ENCODE measurements at places on chromosomes 5 and 9.

DNA sequence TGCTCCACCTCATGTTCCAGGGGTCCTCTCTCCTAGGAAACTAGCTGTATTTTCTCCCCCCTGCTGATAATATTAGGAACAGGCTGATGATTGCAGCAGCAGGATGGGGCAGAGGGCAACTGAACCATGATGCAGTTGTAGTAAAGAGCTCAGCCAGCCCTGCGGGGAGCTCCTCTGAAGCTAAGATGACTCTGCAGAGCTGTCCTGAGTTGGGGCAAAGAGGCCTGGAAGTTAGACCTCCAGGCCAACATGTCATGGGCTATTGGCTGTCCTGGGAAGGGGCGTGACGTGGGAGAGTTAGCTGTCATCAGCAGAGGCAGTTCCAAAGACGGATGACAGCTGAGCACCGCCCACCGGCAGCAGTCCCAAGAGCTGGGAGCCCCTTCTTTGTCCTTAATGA lies 6.6 kb upstream of the FBP1 start:
- DNase-seq = peak; percentile 37

GRCh38 chr5:156356238-156356637 lies 29.3 kb downstream of the SGCD start:
- DNase-seq = no peak

- no peak for DNase-seq
Measured at GRCh38 chr5:131193106-131193505, 22.4 kb downstream of the LYRM7 start.

DNA sequence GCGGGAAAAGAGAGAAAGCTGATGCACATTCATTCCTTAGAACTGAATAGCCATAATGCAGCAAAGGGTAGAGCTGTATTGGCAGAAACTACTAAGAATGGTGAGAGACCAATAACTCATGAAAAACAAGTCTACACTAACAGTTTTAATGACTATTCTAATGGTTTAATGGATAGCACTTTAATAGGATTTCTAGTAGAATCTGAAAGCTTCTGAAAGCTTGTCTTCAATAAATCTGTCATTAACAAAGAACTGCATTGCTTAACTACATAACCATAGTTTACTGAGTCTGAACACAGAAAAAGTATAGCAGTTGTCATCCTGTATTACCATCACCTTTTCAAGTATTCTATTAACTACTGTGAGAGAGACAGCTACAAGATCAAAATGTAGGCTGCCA lies 617.8 kb upstream of the DMAC1 start:
- no peak for DNase-seq

DNA sequence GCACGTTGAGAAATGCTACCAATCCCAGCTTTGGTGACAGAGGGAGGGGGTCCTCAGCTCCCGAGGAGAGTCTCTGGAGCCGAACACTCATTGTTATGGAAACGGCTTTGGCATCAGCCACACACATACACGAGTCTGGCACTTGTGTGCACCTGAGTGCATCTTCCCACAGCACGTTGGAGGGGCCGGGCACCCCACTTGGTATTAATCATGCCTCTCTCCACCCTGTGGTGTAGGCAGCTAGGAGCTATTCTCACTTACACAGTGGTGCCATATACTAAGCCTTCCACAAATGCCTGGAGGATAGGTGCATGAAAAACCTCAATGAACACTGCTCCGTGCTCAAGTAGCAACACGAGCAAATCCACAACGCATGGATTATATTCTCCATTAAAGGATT lies 133.9 kb upstream of the PANK3 start:
- no peak for DNase-seq

- DNase-seq = no peak
Measured at GRCh38 chr5:136399527-136399926, 34.2 kb upstream of the TRPC7 start.

- DNase-seq = no peak
Measured at GRCh38 chr5:155885199-155885598, 441.8 kb upstream of the SGCD start.

DNA sequence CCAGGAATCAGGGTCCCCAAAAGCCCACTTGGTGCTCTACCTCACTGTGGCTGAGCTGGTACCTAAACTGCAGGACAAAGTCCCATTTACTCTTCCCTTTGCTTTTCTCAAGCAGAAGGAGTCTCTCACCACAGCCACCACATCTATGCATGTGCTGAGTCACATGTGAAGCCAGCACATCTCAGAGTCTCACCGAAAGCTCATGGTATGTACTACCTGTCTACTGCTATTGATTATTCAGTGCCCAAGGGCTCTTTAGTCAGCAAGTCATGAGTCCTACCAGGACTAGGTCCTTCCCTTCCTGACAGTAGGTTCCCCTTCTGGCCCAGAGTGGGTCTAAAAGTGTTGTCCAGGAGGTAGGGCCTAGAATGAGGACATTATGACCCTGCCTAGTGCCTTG lies 130.7 kb upstream of the NTRK2 start:
- DNase-seq = no peak

DNA sequence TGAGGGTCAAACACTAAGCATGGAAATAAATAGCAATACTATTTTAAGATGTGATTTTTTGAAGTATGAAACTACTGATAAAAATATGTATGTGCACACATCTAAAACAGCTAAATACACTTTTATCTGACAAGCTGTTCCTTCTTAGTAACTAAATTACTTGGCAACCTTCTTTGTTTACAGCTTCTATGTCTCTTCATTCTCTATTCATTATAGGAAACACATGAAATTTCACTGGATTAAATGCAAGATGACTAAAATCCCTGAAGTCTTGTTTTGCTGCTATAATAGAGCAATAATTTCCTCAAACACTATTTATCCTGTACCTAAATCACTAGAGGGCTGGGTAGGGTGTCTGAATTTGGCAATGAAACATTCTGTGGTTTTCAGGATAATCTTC lies 11.7 kb downstream of the RICTOR start:
- DNase-seq = no peak

- DNase-seq = no peak
Measured at GRCh38 chr9:76637416-76637815, 126.8 kb upstream of the PCA3 start.

- DNase-seq = no peak
Measured at GRCh38 chr5:30959238-30959637, 234.2 kb upstream of the CDH6 start.

GRCh38 chr5:378301-378891 lies 56.9 kb downstream of the AHRR start:
- no peak for DNase-seq

- DNase-seq = no peak
Measured at GRCh38 chr9:123336449-123336848, 19.5 kb upstream of the CRB2 start.
